ENCODE measurements at places on chromosomes 6 and 20.

- no peak for DNase-seq
Measured at GRCh38 chr20:21075471-21075870, 30.7 kb downstream of the LINC00237 start.

- DNase-seq, result no peak
Measured at GRCh38 chr6:30500421-30501355, 11.4 kb downstream of the HLA-E start.

- no peak for DNase-seq
Measured at GRCh38 chr6:48031711-48032110, 79.3 kb downstream of the PTCHD4 start.

DNA sequence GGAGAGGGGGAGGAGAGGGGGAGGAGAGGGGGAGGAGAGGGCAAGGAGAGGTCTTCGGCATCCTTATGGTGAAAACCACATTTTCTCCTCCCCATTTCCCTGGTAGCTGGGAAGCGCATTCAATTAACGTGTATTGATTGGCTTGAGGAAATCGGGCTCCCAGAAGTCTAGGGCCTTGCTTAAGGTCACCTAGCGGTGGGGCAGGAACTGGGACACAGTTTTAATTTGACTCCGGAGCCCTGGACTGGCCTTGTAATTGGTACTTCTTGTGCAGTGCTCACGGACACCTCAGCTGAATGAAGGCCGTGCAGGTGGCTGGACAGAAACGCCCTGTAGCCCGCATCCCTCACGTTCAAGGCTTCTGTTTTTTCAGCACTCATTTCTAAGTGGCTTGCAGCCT lies 42.8 kb downstream of the CTCFL start:
- no peak for DNase-seq

DNA sequence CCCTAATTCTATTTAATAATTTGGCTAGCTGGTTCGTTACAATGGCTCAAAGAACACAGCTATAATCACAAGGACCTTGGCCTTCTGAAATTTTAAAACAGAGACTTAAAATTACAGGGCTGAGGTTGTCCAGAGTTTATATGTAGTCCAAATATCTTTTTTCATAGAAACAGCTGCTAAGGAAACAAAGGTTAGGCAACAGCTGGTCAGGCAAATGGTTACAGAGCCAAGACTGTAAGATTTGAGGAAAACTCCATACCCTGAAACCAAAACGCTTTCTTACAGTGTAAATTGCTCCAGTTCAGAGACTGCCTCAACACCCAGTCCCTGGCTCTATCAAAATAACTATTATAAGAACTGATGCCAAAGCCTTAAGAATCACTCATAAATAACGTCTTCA lies 9.7 kb upstream of the ARHGAP18 start:
- DNase-seq, result no peak

DNA sequence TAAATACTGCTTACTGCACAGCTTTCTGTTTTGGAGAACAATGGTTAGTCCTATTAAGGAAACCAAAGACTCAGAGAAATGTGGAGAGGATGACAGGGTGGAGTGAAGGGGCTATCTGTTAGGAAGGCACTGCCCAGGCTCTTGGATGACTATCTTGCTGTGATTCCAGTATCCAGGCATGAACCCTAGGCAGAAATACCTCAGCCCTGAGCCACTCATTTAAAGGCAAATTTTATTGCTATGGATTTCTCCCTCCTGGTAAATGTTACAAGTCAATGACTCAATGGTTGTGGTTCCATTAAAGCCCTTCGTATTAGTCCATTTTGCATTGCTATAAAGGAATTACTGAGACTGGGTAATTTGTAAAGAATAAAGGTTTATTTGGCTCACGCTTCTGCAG lies 25.9 kb downstream of the ADGRF4 start:
- no peak for DNase-seq

- DNase-seq, result no peak
Measured at GRCh38 chr6:170030821-170031471, 259.9 kb downstream of the DLL1 start.

DNA sequence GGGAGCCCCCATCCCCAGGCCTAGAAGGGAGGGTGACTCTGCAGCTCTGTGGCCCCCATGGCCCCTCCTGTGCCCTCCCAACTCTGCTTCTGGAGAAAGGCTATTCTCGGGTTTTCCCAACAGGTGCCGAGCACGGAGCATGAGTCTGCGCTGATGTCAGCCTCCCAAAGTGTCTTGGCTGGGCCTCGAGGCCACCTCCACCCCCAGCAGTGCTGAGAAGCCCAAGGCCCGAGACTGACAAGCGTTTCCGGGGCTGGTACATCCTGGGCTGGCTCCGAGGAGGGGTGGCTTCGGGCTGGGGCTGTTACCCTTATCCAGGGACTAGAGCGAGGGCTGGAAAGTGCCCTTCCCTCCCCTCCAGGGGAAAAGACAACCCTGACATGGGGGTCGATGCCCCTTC lies 60.2 kb upstream of the GATA5 start:
- DNase-seq, result no peak

DNA sequence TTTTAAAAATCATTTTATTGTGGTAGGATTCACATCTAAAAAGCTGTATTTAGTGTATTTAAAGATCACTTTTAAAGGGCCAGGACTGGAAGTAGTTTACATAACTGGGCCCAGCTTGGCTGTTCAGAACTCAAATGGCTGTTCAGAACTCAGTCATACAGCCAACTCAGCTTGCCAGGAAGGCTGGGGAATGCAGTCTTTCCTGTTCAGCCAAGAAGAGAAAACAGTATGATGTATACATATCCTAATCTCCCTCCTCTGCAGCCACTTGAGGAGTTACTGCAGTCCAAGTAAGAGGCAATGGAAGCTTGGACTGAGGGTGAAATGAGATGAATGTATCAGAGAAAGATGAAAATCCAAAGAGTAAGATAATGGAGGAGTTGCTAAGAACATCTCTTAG lies 24.6 kb downstream of the DSTN start:
- no peak for DNase-seq

DNA sequence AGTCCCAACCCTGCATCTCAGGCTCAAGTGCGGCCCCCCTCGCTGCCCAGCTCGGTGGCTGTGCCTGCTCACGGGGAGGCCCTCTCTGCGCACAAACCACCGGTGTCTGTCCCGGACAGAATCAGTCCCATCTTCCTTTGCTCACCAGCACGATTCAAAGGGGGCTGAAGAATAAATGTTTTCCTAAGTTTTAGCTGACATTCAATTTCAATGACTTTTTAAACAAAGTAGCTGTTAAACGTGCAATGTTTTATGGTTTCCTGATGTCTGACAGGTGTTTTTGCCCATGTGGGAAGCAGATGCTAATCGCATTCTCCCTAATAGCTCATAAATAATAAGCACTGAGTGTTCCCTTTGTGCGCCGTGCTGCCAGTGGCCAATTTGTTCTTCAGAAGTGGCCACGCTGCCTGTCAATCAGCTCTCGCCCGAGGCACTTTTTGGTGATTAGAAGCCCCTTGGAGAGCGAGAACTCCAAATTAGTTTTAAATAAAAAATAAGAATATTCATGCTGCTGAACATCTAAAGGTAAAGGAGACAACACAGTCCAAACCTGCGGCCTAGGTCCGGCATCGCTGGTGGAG lies 26.3 kb downstream of the BHLHE23 start:
- no peak for DNase-seq

DNA sequence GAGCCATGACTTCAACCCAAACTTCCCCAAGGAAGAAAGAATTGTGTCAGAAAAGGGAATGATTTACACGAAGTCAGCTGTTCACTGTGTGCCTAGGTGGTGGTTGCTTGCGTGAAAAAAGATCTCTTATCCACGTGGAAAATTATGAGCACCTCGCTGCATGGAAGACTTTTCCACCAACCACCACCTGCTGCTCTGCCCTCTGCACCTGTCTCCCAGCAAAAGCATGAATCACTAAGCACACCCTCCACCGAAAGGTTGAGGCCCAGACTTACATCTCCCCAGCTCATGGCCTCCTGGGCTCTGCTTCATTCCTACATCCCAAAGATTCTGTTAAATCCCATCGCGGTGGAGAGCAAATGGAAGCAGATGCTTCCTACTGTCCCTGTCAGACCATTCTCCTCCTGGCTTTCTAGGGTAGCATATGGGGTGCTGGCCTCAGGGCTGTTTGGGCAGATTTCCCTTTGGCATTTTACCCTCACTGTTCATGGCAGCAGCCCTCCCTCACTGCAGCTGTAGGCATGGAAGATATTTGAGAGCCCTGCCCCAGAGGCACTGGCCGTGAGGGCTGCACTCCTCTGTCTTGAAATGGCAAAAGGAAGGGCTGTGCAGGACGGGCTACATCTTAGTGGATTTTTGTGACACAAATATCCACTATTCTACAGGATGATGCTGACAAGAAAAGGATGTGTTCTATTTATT lies 37.6 kb upstream of the CST5 start:
- no peak for DNase-seq

DNA sequence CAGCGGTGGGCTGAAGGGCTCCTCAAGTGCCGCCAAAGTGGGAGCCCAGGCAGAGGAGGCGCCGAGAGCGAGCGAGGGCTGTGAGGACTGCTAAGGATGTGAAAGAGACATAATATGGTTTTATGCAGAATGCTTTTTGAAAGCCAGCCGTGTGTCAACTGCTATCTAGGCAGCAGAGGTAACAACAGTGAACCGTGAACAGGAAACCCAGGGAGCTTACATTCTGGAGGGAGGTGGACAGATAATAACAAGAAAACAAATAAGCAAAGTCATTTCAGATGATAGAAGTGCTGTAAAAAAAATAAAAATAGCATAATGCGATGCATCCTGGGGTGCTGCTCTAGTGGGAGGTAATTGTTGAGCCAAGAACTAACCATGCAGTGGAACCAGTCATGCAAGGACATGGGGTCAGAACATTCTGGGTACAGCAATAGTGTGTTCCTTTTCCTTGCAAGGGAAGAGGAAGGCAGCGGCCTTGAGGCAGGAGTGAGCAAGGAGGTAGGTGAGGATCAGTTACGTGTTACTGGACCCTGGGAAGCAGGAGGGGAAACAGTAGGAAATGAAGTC lies 134.4 kb upstream of the TMEM170B start:
- no peak for DNase-seq
